ENCODE measurements at places on chromosomes 7 and 10.

DNA sequence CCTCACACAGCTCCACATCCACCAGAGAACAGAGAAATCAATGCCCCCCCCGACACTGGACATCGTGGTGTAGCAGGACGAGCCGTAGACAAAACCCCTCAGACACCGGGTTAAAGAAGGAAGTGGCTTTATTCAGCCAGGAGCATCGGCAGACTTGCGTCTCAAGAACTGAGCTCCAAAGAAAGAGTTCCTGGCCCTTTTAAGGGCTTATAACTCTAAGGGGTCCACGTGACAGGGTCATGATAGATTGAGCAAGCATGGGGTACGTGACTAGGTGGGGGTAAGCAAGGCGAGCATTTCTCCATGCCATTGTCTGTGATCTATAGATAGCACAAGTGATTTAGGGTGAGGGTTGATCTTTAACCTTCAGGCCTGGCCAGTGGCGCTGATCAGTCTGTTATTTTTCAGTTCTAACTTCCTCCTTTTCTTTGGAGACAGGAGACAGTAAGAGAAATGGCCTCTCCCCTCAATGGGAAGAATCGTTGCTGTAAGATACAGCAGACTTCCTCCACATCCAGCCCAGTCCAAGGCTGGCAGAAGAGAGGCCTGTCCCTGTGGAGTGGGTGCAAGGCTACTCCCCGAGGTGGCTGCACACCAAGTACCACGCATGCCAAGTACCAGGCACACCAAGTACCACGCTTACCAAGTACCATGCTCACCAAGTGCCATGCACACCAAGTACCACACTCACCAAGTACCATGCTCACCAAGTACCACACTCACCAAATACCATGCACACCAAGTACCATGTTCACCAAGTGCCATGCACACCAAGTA is 19.5 kb upstream of the PPP2R2D start:
- DNase-seq = no peak

DNA sequence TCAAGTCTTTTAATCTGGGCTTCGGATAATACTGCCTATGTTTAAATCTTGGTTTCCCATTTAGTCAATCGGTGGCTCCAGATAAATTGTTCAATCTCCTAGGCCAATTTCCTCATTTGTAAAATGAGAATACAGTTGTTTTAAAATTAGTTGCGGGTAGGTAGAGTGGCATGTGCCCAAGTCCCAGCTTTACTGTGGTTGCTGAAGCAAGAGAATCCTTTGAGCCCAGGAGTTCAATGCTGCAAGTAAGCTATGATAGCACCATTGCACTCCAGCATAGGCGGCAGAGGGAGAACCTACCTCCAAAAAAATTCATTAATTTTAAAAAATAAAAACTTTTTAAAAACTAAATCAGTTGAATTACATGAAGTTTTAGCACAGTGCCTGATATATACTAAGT is 7.3 kb downstream of the RNF216 start:
- DNase-seq = no peak

DNA sequence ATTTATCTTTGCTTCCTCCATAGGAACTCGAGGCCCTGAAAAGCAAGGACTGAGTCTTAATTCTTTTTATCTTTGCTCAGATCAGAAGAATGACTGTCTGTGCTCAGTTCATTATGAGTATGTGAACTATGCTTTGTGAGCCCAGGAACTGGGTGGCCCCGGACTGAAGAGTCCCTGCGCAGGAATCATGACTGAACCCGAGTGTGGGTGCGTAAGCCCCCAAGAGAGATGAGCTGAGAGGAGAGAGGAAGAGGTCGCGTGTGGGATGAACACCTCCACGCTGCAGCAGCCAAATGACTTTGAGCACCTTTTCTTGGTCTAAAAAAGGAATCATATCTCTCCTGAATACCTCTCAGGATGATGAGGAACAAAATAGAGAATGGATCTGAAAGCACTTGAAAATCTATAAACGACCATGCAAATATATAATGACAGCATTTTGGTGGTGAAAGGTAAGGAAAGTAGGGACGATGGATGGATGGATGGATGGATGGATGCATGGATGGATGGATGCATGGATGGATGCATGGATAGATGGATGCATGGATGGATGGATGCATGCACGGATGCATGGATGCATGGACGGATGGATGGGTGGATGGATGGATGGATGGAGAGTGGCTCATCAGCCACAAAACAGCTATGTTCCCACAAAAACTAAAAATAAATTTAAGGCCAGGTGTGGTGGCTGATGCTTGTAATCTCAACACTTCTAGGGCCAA is 19.8 kb downstream of the FAM171A1 start:
- DNase-seq = no peak

DNA sequence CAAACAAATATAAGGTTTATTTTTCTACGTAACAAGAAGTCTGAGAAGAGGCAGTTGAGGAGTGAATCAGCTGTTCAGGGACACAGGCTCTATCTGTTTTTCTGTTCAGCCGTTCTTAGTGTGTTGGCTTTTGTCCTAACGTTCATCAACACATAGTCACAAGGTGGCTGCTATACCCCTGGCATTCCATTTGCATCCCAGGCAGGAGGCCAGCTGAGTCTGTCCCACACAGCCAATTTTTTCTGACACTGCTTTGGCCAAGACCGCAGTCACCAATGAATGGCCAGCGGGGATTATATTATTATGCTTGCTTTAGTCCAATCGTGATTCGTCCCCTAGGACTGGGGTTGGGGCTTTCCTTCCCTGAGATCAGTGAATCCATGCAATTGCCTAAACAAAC is 143.4 kb upstream of the CHST15 start:
- DNase-seq = no peak

DNA sequence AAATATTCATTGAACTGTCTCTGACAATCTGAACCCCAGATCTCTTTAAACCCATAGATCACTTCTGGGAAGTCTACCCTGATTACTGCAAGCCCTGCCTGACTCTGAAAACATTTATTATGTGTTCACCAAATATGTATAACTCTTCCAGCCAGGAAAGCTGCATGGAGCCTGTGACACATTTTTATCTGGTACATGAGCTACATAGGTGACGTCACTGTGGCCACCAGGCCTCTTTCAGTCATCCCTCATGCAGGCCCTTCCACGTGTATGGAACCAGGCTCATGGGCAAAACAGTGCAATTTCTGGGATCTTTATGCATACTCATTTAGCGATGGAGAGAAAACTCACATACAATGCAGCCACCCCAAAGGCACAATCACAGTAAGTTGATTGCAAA is 133.9 kb upstream of the NUPR2 start:
- DNase-seq = no peak

DNA sequence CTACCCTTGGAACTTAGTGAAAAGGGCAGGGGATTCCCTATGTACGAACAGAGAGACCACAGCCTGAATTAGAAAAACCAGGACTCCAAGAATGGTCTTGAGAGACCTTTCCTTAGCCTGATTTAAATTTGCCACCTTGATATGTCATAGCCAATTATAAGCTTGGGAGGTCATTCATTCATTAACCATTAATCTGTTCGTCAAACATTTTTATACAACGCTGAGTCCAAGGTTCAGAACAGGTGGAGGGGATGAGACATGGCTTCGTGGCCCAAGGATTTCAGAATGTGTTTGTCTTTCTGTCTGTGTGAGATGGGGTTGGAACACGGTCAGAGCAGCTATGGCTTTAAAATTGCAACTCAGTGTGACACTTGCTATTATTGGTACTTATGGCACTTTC is 158.0 kb downstream of the PAXIP1 start:
- no peak for DNase-seq

DNA sequence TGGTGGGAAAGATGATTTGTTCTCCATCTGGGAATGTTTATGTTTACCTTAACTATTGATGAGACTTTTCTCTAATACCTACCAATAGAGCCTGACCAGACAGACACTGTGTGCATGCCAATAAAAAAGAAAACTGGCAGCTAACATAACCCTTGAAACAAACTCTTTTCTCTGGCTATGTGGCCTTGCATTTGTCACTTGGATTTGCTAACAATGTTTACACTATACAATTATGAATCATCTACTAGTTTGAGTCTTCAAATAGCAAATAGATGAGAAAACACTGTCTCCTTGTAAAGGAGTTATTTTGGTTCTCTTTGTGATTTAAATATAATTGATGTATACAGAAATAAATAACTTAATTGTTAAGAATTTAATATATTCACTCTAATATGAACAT is 273.1 kb downstream of the SEMA3D start:
- DNase-seq = no peak
